ENCODE measurements at places on chromosomes 7 and 10.
A peak's percentile ranks its signal among the peaks of the same experiment; 100 is the strongest.

DNA sequence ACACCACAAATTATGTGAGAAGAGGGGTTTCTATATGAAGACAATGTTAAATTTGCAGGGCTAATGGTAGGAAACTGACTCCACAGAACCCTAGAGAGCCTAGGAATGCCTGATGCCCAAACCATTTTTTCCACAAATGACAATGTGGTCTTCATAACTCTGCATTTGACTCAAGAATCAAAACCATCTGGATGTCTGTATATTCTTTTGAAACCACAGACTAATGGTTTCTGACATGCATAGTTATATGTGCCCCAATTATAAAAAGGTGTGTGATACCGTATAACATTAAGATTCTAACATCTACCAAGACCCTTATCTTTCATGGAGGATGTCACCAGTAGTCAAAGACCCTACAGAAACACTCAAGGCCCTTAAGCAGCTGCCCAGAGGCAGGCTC lies 20.3 kb downstream of the SEC61G start:
- DNase-seq = no peak

DNA sequence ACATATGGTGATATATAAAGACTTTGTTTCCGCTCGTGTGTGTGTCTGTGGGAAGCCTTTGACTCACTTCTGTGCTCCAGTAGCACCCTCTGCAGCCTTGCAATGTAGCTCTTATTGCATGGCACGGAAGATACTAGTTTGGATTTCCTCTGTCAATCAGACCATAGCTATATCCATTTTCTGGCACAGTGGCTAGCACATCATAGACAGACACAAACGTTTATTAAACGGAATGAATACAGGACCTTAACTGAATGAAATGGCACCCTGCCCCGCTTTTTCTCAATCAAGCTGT lies 124.0 kb upstream of the PTPN20 start:
- DNase-seq = no peak

GRCh38 chr7:154857728-154858681 lies 144.9 kb downstream of the PAXIP1 start:
- DNase-seq = no peak

DNA sequence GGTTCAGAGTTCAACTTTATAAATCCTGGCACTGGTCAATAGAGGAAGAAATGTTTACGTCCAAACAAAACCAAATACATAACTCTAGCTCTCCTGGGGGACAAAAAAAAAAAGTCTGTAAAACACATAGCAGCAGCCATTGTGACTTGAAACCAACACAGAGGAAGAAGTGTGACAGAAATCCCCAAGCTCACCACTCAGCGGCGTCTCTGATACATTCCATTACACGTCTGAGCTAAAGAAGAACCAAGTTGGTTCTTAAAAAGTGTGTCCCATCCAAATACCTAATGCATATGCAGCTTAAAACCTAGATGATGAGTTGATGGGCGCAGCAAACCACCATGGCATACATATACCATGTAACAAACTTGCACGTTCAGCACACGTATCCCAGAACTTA lies 58.3 kb upstream of the NANOS1 start:
- DNase-seq = no peak

DNA sequence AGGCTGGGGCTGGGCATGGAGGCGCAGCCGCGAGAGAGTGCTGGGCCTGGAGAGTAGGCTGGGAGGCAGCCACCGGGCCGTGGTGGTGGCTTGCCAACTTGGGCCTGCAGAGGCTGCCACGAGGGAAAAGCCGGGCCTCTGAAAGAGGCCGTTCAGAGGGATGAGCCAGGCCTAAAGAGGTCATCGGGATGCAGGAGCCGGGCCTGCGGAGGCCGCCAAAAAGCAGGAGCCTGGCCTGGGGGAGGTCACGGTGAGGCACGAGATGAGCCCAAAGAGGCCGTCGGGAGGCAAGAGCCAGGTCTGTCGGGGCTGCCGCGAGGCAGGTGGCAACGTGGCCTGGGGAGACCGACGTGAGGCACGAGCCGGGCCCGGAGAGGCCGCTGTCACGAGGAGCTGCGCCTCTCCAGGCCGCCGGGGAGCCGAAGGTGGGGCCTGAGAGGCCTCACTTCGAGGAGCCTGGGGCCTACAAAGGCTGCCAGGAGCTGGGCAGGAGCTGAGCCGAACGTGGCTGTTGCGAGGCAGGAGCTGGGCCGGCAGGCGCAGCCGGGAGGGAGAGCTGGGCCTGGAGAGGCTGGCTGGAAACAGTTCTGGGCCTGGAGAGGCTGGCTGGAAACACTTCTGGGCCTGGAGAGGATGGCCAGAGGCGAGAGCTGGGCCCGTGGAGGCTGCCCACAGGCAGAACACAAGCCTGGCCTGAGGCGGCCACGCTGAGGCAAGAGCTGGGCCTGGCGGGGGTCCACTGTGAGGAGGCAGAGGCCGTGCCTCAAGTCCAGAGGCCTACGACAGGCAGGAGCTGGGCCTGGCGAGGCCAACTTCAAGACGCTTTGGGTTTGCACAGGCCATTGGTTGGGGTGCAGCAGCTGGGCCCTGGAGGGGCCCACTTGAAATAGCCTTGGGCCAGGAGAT lies 24.6 kb downstream of the MDH2 start:
- DNase-seq = no peak

DNA sequence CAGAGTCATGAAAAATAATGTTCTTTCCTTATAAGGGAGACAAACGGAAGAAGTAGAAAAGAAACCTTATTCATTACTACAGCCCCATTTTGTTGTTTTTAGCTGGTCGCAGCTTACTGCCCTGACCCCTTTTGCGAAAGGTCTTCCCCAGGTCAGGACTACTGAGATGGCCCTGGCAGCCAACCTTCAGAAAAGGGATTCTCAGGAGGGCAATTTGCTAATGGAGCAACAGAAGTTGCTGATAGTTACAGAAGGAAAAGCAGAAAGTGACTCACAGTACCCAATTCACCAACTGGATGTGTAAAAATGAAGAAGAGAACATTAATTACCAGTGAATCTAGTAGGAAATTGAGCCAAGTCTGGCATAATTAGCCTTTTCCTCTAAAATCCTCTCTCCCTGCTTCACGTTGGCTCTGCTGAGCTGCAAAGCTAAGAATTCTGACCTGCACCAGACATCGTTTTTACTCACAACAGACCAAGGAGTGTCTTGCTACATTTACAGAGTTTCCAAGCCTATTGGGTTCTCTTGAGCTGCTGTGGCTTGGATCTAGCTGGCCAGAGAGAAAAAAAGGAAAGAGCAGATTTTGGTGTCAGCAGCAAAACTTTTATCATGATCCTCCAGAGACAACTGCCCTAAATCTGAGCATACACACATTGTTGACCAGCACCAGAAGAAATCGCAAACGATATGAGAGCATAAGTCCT lies 499.9 kb upstream of the FZD8 start:
- DNase-seq = peak; percentile 66

Data from sciatic nerve (tissue), 2 donors.